NCI-H1436 treated with DMSO at 0.1 percent for 48 hours (cell line): ENCODE measurements at places on chromosomes 13 and 19.

GRCh38 chr13:42063105-42063504 is 14.7 kb downstream of the DGKH start:
- no peak for DNase-seq

- no peak for DNase-seq
Measured at GRCh38 chr13:21348488-21349120, 110.5 kb downstream of the ZDHHC20 start.

GRCh38 chr13:99986741-99987140 is 5.2 kb downstream of the ZIC2 start:
- no peak for DNase-seq

- DNase-seq, result no peak
Measured at GRCh38 chr13:75762076-75762937, 126.2 kb downstream of the LMO7 start.

DNA sequence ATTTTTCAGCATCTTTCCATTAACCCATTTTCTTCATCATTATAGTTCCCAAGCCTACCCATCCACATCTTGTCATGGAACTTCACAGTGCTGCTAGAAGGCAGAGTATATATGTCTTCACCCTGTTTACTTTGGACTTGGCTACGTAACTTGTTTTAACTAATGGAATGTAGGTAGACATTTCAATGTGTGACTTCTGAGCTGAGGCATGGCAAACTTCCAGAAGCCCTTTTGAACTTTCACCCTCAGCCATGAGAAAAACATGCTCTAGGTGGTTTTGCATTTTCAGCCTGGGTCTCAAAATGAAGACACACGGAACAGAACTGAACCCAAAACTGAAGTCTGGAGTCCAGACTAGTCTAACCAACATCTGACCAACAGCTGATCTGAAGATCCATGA is 3.2 kb downstream of the TEX30 start:
- DNase-seq, result no peak

GRCh38 chr13:59270327-59270726 is 893.4 kb downstream of the DIAPH3 start:
- DNase-seq, result no peak

DNA sequence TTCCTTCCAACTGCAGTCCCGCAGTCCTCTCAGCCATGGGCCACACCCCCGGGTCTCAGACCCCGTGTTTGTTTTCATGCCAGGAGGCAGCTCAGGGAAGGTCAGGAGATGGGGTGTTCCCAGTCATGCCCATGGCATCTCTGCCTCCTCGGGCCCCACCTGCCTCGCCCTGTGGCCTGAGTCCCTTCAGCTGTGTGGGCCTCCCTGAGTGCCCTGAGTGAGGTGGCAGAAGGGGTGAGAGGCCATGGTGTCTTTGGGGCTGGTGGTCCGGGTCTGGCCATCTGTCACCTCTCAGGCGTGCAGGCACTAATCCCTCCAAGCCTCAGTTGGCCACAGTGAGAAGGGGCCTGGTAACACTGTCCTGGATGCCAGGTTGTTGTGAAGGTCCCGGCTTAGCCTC is 10.9 kb upstream of the KDM4B start:
- DNase-seq, result no peak

GRCh38 chr13:106499896-106500295 is 35.6 kb downstream of the EFNB2 start:
- no peak for DNase-seq

DNA sequence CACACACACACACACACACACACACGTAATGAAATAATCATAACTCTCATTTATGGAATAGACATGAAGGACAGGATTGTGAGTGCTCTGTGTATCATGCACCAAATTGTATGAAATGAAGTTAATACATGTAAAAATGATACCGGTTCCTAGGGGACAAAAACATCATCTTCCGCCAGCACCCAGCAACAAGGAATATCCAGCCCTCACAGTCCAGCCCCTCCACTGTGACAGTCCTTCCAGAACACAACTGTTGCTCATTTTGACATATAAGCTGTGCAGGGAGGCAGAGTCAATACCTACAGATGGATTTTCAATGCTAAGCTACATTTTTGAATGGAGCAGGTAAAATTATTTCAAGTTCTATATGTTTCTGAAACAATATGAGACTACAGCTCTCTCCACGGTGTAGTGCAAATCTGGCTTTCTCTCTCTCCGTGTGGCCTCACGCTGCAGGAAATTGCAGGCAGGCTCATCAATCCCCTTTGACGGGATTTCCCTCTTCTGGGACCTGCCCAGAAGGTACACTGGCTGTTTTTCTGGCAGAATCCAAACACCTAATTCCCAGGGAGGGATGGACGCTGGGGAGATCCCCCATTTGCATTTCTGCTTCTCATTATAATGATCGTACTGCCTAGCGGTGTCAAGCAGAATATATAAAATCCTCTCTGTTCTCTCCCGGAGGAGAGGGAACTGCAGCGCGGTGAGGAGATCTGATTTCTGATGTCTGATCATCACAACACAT is 494.0 kb downstream of the LIG4 start:
- no peak for DNase-seq

- DNase-seq, result no peak
Measured at GRCh38 chr19:18743784-18744418, 47.2 kb downstream of the COMP start.

DNA sequence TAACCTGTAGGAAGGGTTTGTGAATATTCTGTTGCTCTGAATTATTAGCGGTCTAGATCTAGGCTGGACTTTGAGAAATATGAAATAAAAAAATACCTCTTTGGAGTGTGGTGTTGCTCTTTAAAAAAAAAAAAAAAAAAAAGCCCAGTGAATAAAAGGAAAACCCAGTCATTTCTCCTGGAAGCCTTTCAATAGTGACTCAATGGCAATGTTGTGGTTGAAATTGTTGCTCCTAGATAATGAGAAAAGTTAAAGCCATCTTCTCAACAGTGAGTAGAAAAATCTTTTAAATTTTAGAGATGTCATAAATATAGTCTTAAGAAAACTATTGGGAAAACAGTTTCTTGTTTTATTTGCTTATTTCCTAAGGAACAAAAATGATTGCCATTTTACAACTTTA is 135.3 kb downstream of the RFC3 start:
- no peak for DNase-seq

- no peak for DNase-seq
Measured at GRCh38 chr19:35225951-35226350, 2.6 kb downstream of the FAM187B start.

GRCh38 chr19:27709496-27709895 is 1503.5 kb downstream of the UQCRFS1 start:
- DNase-seq, result no peak

DNA sequence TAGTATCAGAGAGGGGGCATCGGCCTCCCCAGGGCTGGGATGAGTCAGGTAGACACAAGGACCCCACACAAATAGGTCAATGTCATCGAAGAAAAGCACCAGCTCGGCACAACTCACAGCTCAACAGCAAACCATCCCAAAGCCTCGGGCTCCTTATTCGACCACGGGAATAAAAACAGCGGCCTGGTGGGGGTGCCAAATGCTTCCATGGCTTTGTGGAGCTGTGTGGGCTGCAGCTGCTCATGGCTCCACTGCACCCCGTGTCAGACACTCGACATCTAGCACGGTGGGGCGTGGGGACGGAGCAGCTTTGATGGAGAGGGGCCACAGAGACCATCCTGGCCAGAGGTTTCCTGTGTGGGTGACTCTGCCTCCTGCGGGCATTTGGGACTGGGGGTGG is 212.5 kb upstream of the SOX1 start:
- no peak for DNase-seq

GRCh38 chr19:4061683-4062418 is 4.8 kb downstream of the ZBTB7A start:
- no peak for DNase-seq

GRCh38 chr13:93750676-93751075 is 524.1 kb downstream of the GPC6 start:
- no peak for DNase-seq

- DNase-seq, result no peak
Measured at GRCh38 chr19:8311461-8312260, 3.5 kb upstream of the CD320 start.

DNA sequence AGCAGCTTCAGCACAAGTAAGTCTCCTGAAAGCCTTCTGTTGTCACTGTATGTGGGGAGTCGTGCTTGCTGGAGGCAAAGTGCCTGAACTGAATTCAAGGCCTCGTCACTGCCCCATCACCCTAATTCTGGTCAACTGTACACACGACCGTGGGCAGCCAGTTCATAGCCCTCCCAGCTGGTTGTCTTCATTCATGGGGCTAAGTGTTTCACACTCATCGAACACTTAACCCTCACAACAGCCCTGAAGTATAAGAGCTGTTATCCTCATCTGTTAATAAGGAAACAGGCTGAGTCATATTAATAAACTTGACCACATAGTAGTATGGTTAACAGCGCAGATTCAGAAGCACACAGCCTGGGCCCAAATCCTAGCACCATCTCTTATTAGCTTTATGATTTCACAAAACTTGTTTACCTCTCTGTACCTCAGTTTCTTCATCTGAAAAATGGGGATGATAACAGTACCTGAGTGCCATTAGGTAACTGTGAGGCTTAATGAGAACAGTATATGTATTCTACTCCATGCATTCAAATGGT is 66.7 kb downstream of the CDADC1 start:
- DNase-seq, result no peak
